LHCN-M2 (cell line): ENCODE measurements at places on chromosomes 13 and 19. TPM values are rescaled to one million over a fixed set of nuclear protein-coding genes. Genes with fewer than 3 reads are reported as not detected.

PALM3 gene
- total RNA-seq, result 0.11 and 0.38 TPM in 2 replicates

DAND5 gene
- 0.06 TPM in 1 of 2 replicates, not detected in the other for total RNA-seq

ZNF541 gene
- not detected in 2 replicates for total RNA-seq

NBEA gene
- 0.51 and 0.75 TPM in 2 replicates for total RNA-seq

IGFL3 gene
- 0.40 TPM in 1 of 2 replicates, not detected in the other for total RNA-seq

- DNase-seq, result peak; percentile 86
Observed at GRCh38 chr13:111177921-111178320, 62.8 kb downstream of the ARHGEF7 start.

DNA sequence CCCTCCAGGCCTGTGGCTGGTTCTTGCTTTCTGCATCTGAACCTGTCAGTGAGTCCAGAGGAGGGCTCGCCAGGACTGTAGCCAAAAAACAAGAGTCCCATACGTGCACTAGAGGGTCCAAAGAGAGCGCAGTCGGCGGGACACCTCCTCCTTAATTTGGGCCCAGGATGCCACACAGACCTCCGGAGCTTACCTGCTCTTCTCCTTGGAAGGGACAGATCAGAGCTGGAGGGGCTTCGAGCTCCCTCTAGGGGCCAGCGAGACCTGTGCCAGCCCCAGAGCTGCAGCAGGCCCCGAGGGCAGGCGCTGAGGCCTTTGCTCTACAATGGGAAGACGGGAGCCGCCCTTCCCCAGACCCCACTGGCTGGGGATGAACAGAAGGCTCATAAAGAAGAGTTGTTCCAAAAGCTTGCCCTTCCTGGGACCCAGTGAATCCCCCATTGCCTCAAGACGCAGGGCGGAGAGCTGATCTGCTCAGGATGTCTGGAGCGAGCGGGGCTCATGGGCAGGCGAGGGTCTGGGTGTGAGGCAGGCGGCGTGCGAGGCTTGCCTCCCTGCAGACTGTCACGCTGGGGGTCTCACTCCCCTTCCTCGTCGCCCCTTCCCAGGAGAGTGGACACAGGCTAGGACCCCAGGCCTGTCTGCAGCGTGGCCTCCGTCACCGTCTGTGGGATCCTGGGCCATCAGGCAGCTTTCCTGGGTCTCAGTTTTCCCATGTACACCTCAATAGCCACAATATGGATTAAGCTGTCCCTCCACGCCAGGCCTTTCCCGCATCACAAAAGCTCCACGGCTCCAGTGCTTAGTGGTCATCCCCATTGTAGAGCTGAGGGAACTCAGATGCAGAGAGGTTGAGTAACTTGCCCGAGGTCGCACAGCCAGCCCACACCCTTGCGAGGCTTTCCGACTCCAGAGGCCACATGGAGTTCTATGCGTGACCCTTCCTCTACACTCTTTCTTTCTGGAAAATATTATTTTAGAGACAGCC is 46.9 kb upstream of the VSTM2B start:
- no peak for DNase-seq

- DNase-seq, result no peak
Observed at GRCh38 chr19:51121257-51121656, 3.4 kb upstream of the SIGLEC9 start.

GRCh38 chr19:35171730-35172129 is 17.2 kb downstream of the FXYD5 start:
- no peak for DNase-seq

- DNase-seq, result peak; percentile 22
Observed at GRCh38 chr19:53102206-53102755, 941 bp downstream of the ZNF160 start.

DNA sequence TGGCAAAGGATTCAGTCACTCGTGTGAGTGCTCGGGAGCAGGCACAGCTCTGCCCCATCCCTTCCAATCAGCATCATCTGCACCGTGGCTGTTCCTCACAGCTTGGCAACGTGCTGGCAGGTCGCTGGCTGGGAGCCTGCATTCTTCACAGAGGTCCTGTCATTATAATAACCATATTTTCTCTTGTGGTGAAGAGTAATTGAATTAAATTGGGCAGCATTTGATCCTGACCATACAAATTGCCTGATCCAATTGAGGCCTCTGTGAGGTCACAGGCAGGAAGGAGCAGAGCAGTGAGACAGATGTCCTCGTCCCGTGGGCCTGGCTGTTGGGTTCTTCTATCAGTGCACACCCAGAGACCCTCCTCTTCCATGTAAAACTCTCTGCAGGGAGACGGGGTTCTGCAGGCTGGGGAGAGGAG is 407.8 kb downstream of the COG6 start:
- DNase-seq, result no peak

- no peak for DNase-seq
Observed at GRCh38 chr19:13138916-13139198, 11.3 kb downstream of the STX10 start.

DNA sequence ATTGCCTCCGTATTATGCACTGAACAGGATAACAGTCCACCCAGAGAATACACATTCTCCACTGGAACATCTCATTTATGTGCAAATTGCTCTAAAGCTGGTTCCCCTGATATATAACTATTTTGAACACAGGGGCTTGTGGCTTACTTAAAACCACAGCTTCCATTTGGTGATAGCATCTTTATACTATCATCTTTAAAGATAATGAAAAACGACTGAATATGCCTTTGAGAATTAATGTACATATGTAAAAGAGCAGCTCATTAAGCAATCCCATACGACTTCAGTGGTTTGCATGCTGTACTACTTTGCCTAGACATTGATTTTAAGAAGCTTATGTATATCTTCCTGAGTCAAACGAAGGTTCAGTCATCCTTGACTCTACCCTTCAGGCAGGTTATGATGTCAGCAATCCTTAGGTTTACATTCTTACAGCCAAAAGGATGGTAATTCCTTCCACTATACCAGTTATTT is 40.8 kb downstream of the BRD4 start:
- no peak for DNase-seq

GRCh38 chr13:32212421-32212820 is 102.7 kb downstream of the ZAR1L start:
- DNase-seq, result peak; percentile 85

- no peak for DNase-seq
Observed at GRCh38 chr19:45041125-45041524, 2.3 kb downstream of the CLASRP start.

- DNase-seq, result no peak
Observed at GRCh38 chr13:26465954-26466353, 91.5 kb upstream of the WASF3 start.

GRCh38 chr19:38392707-38393308 is 4.3 kb downstream of the SPRED3 start:
- peak; percentile 35 for DNase-seq

DNA sequence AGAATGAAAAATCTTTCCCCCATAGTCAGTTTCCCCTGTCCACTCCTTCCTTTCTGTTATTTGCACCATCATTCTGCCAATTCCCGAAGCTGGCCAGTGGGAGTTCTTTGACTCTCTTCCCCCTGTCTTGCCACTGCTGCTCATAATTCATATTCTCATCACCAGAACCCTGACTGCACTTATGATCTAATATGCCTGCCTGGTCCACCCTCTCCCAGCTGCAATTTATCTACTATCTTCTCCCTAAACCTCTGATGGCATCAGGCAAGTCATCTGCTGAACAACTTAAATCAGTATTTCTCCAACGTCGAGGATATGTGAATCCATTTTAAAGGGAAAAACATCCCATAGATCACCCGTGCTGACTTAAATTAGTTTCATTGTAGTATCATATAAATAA is 458.0 kb upstream of the GPC6 start:
- no peak for DNase-seq

- no peak for DNase-seq
Observed at GRCh38 chr13:30804474-30804873, 69.1 kb downstream of the ALOX5AP start.

GRCh38 chr19:10104665-10105508 is 1.3 kb upstream of the PPAN start:
- no peak for DNase-seq

GRCh38 chr13:33169273-33169980 is 116.1 kb downstream of the STARD13 start:
- DNase-seq, result peak; percentile 87
